Neural crest cell (in vitro differentiated cells): ENCODE measurements at places on chromosomes 7 and 10. TPM values are rescaled to one million over a fixed set of nuclear protein-coding genes. Genes with fewer than 3 reads are reported as not detected.

ZNF32 gene
- total RNA-seq: 37.7 and 39.9 TPM in 2 replicates

- DNase-seq: no peak
- no peaks in the 10 kb centered on the region for H3K4me1 ChIP-seq
- H3K4me3 ChIP-seq: no peak overlapping the region
- H3K36me3 ChIP-seq: peaks cover 2% of the 10 kb centered on the region
Measured at GRCh38 chr7:50497068-50497642, 47.0 kb upstream of the FIGNL1 start.

- H3K27ac ChIP-seq: no peak overlapping the region
- no peaks in the 10 kb centered on the region for H3K27me3 ChIP-seq
- no peaks in the 10 kb centered on the region for H3K36me3 ChIP-seq
- no peaks in the 10 kb centered on the region for H3K4me1 ChIP-seq
- no peak for DNase-seq
Measured at GRCh38 chr10:12430406-12430982, 81.1 kb downstream of the CAMK1D start.

DNA sequence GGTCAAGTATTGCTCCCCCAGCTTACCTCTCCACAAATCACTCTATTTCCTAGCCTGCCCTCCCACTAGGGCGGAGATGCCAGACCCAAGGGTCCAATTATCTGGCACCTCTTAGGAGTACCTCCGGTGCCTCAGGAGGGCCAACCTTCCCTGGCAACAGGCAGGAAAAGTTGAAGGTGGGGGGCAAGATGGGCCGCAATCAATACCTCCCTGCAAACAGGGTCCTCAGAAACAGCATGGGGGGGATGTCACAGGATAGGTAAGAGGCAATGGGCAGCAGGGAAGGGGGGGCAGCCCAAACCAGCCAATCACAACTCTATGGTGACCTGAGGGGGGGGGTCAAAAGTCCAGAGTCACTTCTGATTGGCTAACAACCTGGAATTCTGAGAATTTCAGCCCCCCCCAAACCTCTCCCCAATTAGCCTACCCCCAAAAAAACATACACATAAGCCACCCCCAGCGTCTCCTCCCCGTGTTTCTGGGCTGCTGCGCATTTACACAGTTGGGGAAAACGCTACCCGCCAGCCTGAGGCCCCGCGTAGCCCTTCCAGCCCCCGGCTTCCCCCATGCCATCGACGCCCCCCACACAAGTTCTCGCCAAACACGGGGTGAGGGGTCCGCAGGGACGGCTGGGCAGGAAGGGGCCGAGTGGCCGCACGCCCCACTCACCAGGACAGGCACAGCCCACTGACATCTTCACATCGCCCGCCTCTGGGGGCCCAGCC, 589 bp downstream of the LDB1 start:
- no peaks in the 10 kb centered on the region for H3K27me3 ChIP-seq
- H3K4me1 ChIP-seq: peaks cover 68% of the 10 kb centered on the region
- H3K36me3 ChIP-seq: no peaks in the 10 kb centered on the region
- peak overlapping the region; percentile 94 for H3K4me3 ChIP-seq
- peak overlapping the region; percentile 19 for H3K27ac ChIP-seq

- H3K27me3 ChIP-seq: no peaks in the 10 kb centered on the region
- H3K4me3 ChIP-seq: no peak overlapping the region
- H3K36me3 ChIP-seq: no peaks in the 10 kb centered on the region
- no peak for DNase-seq
Measured at GRCh38 chr7:46725136-46725535, 804.1 kb upstream of the IGFBP3 start.

PNLIPRP2 gene
- not detected in 2 replicates for total RNA-seq

DNA sequence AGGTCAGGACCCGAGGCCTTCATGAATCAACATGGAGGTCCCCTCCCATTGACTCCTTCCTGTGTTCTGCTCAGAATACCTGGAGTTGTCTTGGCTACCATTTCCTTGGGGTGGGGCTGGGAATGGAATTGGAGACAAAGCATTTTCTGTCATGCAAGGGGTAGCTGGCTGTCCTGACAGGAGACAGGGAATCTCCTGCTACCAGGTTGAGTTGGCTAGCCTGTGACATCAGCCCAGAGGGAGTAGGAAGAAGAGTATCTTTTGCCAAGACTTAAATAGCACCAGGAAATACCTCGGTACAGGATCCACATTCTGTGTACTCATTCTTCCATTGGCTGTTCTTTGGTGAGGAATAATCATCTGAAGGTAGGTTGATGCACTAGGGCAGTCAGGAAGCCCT, 4.9 kb downstream of the ZDHHC16 start:
- peaks cover 22% of the 10 kb centered on the region for H3K36me3 ChIP-seq
- DNase-seq: no peak
- H3K4me3 ChIP-seq: peak overlapping the region; percentile 81
- no peak overlapping the region for H3K27ac ChIP-seq
- peaks cover 38% of the 10 kb centered on the region for H3K4me1 ChIP-seq

VIPR2 gene
- total RNA-seq: 0.09 and 0.16 TPM in 2 replicates

CNPY1 gene
- 1.5 and 2.4 TPM in 2 replicates for total RNA-seq

DNA sequence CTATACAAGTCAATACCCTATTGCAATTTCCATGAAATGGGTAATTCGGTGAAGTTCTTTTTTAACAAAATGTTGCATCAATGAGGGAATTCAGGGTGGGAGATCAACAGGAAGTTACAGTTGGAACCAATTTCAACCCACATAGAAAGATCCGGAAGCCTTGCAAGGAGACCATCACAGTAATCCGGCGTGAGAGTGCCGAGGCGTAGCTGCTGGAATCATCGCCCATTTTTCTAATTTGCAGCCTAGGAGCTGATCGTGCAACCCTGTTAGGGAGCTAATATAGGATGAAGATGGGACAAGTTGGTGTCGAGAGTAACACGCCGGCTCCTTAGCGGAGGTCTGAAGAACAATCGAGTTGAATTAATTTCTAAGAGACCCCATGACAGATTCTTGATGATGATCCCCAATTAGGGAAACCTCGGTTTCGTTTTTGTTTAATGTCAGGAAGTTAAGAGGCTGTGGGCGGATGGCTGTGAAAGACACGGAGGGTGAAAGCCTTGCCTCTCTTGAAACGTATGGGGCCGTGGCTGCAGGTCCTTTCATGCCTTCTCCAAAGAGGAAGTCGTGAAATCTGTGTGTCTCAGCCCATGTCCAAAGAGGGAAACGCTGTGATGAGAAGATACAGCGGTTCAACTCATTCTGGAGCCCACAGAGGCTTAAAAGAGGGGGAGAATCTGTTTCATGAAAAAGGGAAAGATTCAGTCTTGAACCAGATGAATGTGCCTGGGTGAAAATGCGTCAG, 51.2 kb upstream of the CARD11 start:
- no peaks in the 10 kb centered on the region for H3K4me1 ChIP-seq
- H3K27me3 ChIP-seq: peaks cover 2% of the 10 kb centered on the region
- H3K27ac ChIP-seq: no peak overlapping the region
- no peaks in the 10 kb centered on the region for H3K36me3 ChIP-seq
- no peak overlapping the region for H3K4me3 ChIP-seq

DNA sequence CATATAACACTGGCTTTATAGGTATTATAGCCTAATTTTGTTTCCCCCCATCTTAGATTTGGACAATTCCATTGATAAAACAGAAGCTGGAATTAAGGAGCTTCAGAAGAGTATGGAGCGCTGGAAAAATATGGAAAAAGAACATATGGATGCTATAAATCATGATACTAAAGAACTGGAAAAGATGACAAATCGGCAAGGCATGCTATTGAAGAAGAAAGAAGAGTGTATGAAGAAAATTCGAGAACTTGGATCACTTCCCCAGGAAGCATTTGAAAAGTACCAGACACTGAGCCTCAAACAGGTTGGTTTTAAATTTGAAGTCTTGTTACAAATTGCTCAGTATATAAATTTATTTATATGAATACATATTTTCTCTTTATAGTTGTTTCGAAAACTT, 34.1 kb downstream of the SMC3 start:
- no peak overlapping the region for H3K27ac ChIP-seq
- H3K36me3 ChIP-seq: peaks cover 9% of the 10 kb centered on the region
- no peaks in the 10 kb centered on the region for H3K4me1 ChIP-seq
- no peak overlapping the region for H3K4me3 ChIP-seq
- DNase-seq: no peak

GRCh38 chr7:2004841-2005725, 227.7 kb downstream of the MAD1L1 start:
- no peak for DNase-seq
- peaks cover 18% of the 10 kb centered on the region for H3K4me1 ChIP-seq
- no peaks in the 10 kb centered on the region for H3K27me3 ChIP-seq
- H3K4me3 ChIP-seq: no peak overlapping the region
- H3K27ac ChIP-seq: no peak overlapping the region

GRCh38 chr7:132428247-132428919, 147.9 kb downstream of the PLXNA4 start:
- no peak for DNase-seq
- H3K4me3 ChIP-seq: no peak overlapping the region
- H3K27ac ChIP-seq: no peak overlapping the region

PALD1 gene
- 14.1 and 14.3 TPM in 2 replicates for total RNA-seq

IFIT1B gene
- total RNA-seq: not detected in 2 replicates

DNA sequence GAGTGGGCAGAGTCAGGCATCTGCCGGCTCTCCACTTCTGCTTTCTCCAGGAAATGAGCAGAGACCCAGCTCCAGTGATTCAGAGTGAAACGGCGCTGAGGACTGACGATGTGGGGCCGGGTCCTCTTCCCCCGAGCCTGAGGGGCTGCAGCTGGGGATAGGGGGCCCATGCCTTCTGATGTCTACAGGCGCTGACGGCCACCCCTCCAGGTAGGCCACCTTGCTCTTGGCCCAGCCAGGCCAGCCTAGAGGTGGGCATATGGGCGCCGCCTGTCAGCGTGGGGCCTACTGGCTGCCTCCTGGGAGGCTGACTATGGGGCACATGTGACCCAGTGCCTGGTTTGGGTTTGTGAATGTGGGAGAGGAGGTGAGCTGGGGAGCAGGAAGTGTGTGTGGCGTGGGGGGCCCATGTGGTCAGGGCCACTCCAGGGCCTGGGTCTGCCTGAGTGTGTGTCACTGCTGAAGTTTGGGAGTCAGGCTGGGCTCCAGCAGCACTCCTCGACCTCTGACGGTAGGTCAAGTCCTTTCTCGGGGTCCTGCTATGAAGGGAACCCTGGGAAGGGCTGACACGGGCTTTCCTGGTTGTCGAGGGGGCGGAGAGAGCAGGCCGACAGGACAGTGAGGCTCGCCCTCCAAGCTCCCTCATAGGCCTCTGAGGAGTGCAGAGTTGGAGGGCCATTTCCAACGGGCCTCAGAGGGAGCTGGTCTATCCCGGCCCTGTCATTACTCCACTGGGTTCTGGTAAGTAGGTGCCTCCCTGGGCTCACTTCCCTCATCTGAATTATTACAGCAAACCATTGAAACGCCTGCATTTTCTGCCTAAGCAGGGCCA, at the start of gene WDFY4:
TSS of gene WDFY4 (plus strand) at position 82 of the 832 bp plus-strand sequence. CDS start 24,860 bp downstream, outside the sequence.
- H3K27me3 ChIP-seq: no peaks in the 10 kb centered on the region
- H3K4me1 ChIP-seq: no peaks in the 10 kb centered on the region
- no peak within 1 kb of the TSS for H3K27ac ChIP-seq
- no peaks in the 10 kb centered on the region for H3K36me3 ChIP-seq
- DNase-seq: no peak

RAB19 gene
- not detected in 2 replicates for total RNA-seq

DNA sequence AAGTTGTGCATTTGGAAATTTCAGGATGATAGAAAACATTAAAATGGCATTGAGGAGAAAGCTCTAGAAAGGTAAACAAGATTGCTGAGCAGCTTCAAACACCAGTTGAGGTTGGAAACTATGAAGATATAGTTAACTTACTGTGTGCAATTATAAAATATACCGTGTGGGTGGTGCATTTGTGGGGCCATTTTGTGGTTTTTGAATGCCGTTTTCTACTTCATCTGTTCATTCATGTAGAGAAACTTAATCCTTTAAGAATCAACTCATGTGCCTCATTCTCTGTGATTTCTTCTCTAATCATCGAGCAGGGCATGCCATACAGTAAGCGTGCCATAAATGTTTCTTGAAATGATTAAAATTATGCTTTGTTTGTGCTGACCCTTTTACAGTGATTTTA, 232.8 kb upstream of the TEX47 start:
- no peak for DNase-seq
- no peak overlapping the region for H3K4me3 ChIP-seq
- no peaks in the 10 kb centered on the region for H3K27me3 ChIP-seq
- no peaks in the 10 kb centered on the region for H3K36me3 ChIP-seq
- H3K4me1 ChIP-seq: peaks cover 4% of the 10 kb centered on the region

DNA sequence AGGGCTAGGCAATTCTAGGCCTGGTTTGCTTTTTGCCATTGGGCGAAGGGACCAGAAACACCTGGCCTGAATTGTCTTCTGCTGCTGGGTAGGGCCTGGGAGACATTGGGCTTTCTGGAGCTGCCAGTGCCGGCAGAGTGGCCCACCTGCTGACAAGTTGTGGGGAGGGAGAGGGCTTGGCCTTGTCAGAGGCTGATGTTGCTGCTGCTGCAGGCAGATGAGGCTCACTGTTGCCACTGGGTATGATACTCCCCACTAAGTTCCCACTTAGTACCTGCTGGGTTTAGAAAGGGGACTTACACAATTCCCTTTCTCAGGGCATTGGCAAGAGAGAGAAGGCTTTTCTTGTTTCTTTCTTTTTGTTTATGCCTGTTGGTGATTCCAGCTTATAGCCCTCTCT, 289.6 kb upstream of the NPVF start:
- H3K4me3 ChIP-seq: no peak overlapping the region
- H3K27me3 ChIP-seq: no peaks in the 10 kb centered on the region
- H3K27ac ChIP-seq: no peak overlapping the region
- peaks cover 6% of the 10 kb centered on the region for H3K4me1 ChIP-seq
- no peaks in the 10 kb centered on the region for H3K36me3 ChIP-seq
- DNase-seq: no peak

DNA sequence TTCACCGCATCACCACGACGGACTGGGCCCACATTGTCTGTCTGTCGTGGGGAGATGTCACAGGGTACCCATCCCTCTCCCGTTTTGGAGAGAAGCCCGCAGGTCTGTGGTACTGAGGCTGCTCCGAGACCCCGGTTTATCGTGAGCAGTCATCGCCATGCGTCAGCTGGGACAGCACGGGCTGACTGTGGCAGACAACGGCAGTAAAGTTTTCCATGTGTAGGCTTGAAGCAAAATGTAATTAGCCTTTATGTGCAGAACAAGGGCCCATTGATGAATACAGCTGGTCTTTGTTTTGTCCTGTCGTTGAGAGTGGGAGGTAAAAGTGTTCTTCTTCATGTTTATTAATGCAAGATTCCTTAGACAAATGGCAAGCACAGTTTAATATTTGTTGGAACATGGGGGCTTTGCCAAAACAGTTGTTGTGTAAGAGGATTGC, 167.4 kb upstream of the SH2B2 start:
- H3K27me3 ChIP-seq: no peaks in the 10 kb centered on the region
- no peak for DNase-seq
- H3K27ac ChIP-seq: peak overlapping the region; percentile 92
- H3K4me1 ChIP-seq: peaks cover 48% of the 10 kb centered on the region
- H3K36me3 ChIP-seq: peaks cover 10% of the 10 kb centered on the region

DEPP1 gene
- 0.50 and 1.1 TPM in 2 replicates for total RNA-seq

DNA sequence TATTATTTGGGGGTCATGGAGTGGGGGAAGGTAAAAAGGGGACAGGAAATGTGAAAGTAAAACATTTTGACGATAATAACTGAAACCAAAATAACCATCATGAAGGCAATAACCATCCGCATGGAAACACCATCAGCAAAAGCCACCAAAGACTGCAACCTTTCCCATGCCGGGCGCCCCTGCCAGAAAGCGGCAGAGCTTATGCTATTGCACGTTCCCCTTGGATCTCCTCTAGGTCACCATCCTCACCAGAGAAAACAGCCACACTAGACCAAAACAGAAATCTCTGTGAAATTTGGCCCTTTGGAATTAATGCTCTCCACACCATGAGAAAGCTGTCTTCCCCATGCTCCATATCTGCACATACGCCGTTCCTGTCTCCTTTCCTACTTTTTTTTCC, 31.1 kb downstream of the DRGX start:
- peaks cover 5% of the 10 kb centered on the region for H3K4me1 ChIP-seq
- no peaks in the 10 kb centered on the region for H3K36me3 ChIP-seq
- peaks cover 3% of the 10 kb centered on the region for H3K27me3 ChIP-seq

MOGAT3 gene
- total RNA-seq: not detected in 2 replicates

THSD7A gene
- total RNA-seq: 4.8 and 5.5 TPM in 2 replicates

GRCh38 chr7:20834656-20835055, 48.0 kb upstream of the SP8 start:
- DNase-seq: no peak
- H3K36me3 ChIP-seq: no peaks in the 10 kb centered on the region
- no peaks in the 10 kb centered on the region for H3K4me1 ChIP-seq
- H3K4me3 ChIP-seq: no peak overlapping the region
